Kidney epithelial cell (primary cell): ENCODE measurements at places on chromosomes 12 and 14.

DNA sequence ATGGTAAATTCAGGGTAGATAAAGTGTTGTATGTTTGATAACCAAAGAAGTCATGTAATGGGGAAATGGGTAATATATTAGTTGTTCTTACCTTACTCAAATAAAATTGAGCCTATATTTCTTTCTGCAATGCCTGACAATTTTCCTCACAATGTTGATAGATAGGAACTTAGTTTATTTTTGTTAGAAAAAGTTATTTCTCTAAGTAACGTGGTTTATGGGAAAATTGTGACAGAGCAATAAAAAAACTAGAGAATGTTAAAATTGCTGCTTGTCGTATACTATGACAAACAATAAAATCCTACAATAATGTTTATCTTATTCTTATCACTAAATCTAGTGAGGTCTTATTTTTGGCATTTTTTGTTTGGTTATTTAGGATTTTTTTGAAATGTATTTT is 534.1 kb downstream of the TMTC2 start:
- DNase-seq: no peak

DNA sequence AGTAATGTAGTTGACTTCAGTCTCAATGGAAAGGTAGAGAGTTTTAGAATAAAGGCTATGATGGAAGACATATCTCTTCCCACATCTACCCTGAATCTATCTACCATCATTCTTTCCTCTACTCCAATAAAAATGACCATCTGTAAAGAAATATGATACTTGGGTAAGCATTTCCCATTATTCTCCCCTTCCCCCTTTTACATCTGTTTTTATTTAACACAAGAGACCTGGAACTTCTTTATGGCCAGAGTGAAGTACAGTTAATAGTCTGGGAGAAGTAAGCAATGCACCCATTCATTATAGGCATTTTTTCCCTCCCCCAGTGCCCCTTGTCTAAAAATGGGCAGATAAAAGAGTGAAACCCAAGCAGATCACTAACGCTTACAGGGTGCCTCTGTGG is 6.5 kb downstream of the TPH2 start:
- DNase-seq: no peak

DNA sequence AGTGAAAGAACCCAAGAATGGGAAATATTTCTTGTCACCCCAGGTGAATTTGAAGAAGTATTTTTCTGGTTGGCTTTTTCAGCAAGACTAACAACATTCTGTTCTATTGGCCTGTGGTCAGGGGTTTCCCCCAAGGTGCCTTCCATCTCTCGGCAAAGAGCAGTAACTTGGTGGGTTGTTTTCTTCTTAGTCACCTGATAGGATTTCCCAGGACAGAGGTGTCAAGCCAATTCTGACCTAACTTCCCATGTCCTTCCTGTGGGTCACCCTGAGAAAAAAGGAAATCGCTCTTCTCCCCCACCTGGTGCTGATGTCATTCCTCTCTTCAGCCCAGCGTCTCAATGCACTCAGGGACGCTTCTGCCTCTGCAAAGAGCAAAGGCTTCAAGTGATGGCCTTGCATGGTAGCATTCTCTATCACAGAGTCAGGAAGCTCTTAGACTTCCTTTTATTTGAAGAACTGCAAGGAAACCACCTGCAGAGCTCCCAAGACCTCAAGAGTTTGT is 16.1 kb upstream of the IFNG start:
- no peak for DNase-seq

- DNase-seq: no peak
These were observed 7.6 kb upstream of the ATP5MC2 start for GRCh38 chr12:53683494-53683893.

GRCh38 chr14:79473651-79474050 is 737.7 kb downstream of the DIO2 start:
- no peak for DNase-seq

DNA sequence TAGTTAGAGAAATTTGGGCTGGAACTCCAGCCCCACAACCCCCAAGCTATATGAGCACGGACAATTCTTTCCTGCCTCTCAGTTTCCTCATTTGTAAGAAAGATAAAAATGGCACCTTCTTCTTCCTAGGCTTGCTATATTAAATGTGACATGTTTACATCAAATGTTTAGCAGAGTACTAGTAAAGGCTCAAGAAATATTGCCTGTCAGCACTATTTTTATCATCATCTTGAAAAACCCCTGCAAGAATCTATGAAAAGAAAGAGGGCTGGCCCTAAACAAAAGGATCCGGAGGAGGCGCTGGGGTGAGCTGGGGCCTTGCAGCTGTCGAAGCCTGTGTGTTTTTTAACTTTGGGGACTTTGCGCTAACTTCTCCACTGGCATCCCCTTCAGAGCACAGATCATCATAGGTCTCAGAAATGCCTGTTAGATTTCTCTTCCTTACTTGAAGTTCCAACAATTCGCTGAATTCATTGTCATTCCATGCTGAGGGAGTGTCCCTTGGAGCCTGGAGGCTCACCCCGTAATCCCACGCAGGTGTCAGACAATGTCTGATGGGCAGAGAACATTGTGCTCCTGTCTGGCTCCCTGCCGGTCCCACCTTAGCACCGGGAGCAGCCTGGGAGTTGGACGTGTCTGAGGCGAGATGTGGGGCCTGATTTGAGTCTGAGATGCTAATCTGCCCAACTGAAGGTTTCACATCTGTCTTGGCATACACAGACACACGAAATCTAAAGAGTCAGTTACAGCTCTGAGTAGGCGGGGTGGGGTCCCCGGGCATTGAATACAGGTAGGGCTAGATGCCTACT is 206.8 kb downstream of the NUAK1 start:
- no peak for DNase-seq

- no peak for DNase-seq
These were observed 1482.5 kb upstream of the TMEM132C start for GRCh38 chr12:126784328-126784921.

GRCh38 chr12:111753144-111753881 is 13.4 kb upstream of the ALDH2 start:
- DNase-seq: no peak

DNA sequence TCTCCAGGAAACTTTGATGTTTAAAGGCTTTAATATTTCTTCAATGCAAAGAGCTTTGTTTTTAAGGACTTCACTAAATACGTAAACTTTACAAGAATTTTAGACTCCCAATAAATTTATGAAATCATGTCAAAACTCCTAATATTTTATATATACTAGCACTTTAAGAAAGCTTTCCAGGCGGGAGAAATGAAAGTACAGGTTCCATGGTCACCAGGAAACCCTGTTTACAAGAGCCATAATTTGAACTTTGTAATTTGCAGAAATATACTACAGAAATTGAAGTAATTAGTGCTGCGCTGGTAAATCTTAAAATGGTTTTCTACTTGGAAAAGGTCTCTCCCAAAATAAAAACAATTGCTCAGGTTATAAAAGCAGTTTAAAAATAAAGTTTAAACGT is 8.8 kb downstream of the CCDC92 start:
- no peak for DNase-seq

- no peak for DNase-seq
These were observed 15.0 kb upstream of the FOXG1 start for GRCh38 chr14:28751467-28752058.

DNA sequence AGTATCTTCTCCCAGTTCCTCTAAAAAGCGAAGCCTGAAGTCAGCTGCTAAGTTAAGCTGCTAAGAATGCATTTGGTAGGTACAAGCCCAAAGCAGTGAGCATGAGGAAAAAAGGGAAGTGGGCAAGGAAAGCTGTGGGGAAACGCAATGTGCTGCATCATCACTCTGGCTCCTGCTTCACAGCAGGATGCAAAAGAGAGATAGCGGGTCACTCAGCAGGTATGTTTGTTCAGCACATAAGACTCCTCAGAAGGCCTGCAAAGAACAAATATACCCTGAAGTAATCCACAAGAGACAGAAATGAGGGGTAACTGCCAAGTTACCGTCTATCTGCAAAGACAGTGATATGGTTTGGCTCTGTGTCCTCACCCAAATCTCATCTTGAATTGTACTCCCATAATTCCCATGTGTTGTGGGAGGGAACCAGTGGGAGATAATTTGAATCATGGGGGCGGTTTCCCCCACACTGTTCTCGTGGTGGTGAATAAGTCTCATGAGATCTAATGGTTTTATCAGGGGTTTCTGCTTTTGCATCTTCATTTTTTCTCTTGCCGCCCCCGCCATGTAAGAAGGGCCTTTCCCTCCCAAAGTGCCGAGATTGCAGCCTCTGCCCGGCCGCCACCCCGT is 127.4 kb upstream of the EGLN3 start:
- DNase-seq: no peak

DNA sequence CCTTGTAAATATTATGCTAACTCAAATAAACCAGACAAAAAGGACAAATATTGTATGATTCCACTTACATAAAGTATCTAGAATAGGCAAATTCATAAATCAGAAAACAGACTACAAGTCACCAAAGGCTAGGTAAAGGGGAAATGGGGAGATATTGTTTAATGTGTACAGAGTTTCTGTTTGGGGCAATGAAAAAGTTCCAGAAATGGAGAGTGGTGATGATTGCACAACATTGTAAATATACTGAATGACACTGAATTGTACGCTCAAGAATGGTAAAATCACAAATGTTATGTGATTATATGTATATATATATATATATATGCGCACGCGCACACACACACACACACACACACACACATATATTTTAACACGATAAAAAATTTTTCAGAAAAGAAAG is 182.5 kb downstream of the SLC2A13 start:
- DNase-seq: no peak

DNA sequence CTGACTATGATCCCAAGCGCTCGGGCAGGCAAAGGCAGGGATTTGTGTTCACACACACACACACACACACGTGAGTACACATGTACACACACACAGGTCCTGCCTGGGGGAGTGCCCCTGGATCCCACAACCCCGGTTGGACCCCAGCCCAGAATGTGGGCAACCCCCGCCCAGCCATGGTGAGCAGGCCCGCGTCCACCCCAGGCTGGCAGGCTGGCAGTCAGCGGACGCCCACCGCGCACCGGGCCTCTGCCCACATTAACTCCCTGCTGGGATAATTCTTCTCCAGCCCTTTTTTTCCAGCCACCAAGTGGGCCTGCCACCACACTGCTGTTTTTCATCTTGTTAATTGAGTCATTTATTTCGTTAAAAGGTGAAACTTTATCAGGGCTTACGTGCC is 256.2 kb downstream of the BCL11B start:
- no peak for DNase-seq
